ENCODE measurements at places on chromosomes 2 and 18. TPM values are rescaled to one million over a fixed set of nuclear protein-coding genes. Genes with fewer than 3 reads are reported as not detected.

The SERPINB2 gene
- not detected for total RNA-seq

The FABP1 gene
- not detected for total RNA-seq

The DLX1 gene
- total RNA-seq: not detected

The AGXT gene
- not detected for total RNA-seq

The ALLC gene
- not detected for total RNA-seq

The TP53I3 gene
- total RNA-seq: 1.8 TPM

The MMADHC gene
- total RNA-seq: 167 TPM

The TNFAIP6 gene
- total RNA-seq: not detected

The MGAT4A gene
- 95.6 TPM for total RNA-seq

The LBX2 gene
- total RNA-seq: 0.39 TPM

The FEV gene
- total RNA-seq: not detected

The RTP5 gene
- total RNA-seq: 0.09 TPM

The ATG9A gene
- 80.6 TPM for total RNA-seq

The FAM110C gene
- total RNA-seq: 0.48 TPM
